ENCODE measurements at places on chromosomes 16 and 17. TPM values are rescaled to one million over a fixed set of nuclear protein-coding genes. Genes with fewer than 3 reads are reported as not detected.

DNA sequence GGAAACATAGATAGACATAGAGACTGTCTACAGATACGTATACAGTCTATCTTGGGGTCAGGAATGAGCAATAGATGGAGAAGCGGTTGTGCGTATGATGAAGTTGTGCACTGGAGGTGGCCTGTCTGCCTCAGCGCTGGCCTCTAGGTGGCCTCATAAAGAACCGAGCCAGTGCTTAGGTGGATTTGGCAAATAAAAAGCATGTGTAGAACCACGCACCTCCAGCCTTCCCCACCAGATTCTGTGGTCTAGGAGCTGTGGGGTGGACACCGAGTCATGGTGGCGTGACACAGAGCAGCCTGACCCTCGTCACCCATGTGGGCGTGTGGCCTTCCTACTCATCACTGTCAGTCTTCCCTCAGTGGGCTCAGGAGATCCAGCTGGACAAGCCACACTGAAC lies 34.0 kb downstream of the PGS1 start:
- peak overlapping the region; percentile 1 for H3K27ac ChIP-seq
- peaks cover 4% of the 10 kb centered on the region for H3K36me3 ChIP-seq
- peaks cover 95% of the 10 kb centered on the region for H3K4me1 ChIP-seq
- no peaks in the 10 kb centered on the region for H3K27me3 ChIP-seq
- no peak for DNase-seq

Gene TMIGD1
- not detected for total RNA-seq

GRCh38 chr16:50006964-50007363 lies 18.1 kb upstream of the CNEP1R1 start:
- H3K4me3 ChIP-seq, result no peak overlapping the region
- no peaks in the 10 kb centered on the region for H3K27me3 ChIP-seq
- no peaks in the 10 kb centered on the region for H3K36me3 ChIP-seq
- H3K27ac ChIP-seq, result no peak overlapping the region

Gene BAIAP3
- total RNA-seq, result 2.4 TPM

- H3K4me1 ChIP-seq, result no peaks in the 10 kb centered on the region
- H3K27ac ChIP-seq, result no peak within 1 kb of the TSS
- no peaks in the 10 kb centered on the region for H3K27me3 ChIP-seq
- no peak for DNase-seq
Measured at GRCh38 chr17:3385869-3386816, at the start of gene OR3A2. TSS of gene OR3A2 (minus strand) at chr17:3386308.

Gene CRHR1
- not detected for total RNA-seq

DNA sequence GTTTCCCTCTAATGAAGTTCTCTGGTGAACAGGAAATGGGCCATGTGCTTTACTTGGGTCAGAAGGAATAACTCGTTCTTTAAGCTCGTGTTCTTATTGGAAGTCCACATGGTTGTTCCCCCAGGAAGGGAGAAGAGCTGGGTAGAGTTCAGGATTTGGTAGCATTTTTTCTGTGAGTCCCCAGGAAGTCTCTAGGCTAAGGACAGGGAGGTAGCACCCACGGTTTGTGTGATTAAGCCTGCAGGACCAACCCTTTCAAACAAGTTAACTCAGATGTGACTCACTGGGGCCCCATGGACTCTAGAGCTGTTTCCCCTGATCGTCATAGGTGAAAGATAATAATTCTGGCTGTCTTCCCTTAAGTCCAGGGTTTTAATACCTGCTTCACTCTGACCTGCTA lies 16.4 kb downstream of the SAP30BP start:
- no peak for DNase-seq
- peaks cover 2% of the 10 kb centered on the region for H3K36me3 ChIP-seq
- H3K27ac ChIP-seq, result peak overlapping the region; percentile 57
- H3K4me3 ChIP-seq, result no peak overlapping the region

DNA sequence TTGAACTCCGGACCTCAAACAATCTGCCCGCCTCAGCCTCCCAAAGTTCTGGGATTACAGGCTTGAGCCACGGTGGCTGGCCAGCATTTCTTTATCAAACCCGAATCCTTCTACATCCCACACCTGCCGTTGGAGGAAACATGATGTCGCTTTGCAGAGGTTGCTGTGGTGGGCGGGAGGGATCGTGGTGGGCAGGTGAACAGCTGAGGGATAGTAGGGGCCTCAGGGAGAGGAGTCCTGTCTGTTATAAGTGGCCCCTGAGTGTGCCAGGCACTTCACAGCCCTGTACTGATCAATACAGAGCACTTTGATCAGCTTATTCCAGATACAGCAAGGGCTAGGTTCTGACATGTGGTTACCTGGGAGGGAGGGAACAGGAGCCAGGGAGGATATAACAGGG lies 76.5 kb downstream of the CYLD start:
- no peaks in the 10 kb centered on the region for H3K27me3 ChIP-seq
- no peaks in the 10 kb centered on the region for H3K36me3 ChIP-seq
- H3K27ac ChIP-seq, result no peak overlapping the region

GRCh38 chr16:86970279-86970678 lies 346.9 kb downstream of the C16orf95 start:
- no peaks in the 10 kb centered on the region for H3K4me1 ChIP-seq
- no peak overlapping the region for H3K4me3 ChIP-seq
- no peak for DNase-seq
- no peaks in the 10 kb centered on the region for H3K27me3 ChIP-seq
- no peaks in the 10 kb centered on the region for H3K36me3 ChIP-seq

Gene KRTAP1-5
- not detected for total RNA-seq

Gene CDH15
- total RNA-seq, result not detected

Gene SLC35G6
- total RNA-seq, result not detected

DNA sequence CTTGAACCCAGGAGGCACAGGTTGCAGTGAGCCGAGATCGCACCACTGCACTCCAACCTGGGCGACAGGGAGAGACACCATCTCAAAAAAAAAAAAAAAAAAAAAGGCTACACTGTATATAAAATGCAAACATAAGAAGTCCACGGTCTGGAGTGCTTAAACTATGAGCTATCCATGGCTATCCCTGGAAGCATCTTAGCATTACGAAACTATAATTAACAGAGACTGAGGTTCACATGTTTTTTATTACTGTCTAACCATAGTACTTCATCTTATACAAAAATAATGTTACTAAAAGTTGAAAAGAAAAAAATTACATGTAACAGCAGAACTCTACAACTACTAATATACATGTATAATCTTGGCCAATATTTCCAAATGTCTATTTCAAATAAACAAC lies 32.8 kb downstream of the HELZ start:
- H3K4me1 ChIP-seq, result no peaks in the 10 kb centered on the region
- H3K27me3 ChIP-seq, result no peaks in the 10 kb centered on the region
- no peak overlapping the region for H3K27ac ChIP-seq
- H3K4me3 ChIP-seq, result no peak overlapping the region

GRCh38 chr17:17090642-17091103 lies 48.4 kb downstream of the MPRIP start:
- no peaks in the 10 kb centered on the region for H3K27me3 ChIP-seq
- DNase-seq, result no peak
- H3K36me3 ChIP-seq, result no peaks in the 10 kb centered on the region
- peaks cover 67% of the 10 kb centered on the region for H3K4me1 ChIP-seq

DNA sequence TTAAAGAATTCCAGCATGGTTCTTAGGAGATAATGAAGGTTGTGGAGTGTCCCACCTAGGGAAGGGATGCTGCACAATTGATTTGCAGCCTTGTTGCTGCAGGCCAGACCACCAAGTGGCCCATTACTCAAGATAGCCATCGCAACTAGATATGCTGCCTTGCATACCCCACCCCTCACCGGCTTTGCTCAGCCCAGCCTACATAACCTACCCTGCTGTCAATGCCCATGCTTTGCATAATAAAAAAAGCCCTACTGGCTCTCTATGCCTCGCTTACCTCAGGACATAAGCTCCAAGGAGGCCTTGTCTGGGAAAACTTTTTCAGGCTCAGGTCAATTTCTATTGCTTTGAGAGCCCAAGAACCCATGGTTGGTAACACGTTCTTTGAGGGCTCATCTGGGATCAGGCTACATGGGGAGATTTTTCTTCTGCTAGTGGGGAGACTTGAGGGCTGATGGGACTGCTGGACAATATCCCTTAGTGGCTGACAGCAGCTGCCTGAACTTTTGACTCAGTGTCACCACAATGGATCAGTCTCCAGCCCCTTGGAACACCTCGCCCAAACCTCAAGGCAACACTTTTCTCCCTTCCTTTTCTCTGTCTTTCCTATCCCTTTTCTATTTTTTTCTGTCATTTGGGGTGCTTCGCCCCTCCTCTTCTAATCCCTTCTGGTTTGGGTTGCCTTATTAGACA lies 38.3 kb downstream of the SCPEP1 start:
- no peaks in the 10 kb centered on the region for H3K27me3 ChIP-seq
- no peak overlapping the region for H3K27ac ChIP-seq
- no peaks in the 10 kb centered on the region for H3K36me3 ChIP-seq
- DNase-seq, result no peak

Gene PRDM7
- not detected for total RNA-seq

Gene TRAF7
- total RNA-seq, result 27.0 TPM

Gene TMEM106A
- total RNA-seq, result 2.4 TPM

Gene ACSM3
- total RNA-seq, result 27.0 TPM

GRCh38 chr17:72631568-72631948 lies 460.9 kb downstream of the SLC39A11 start:
- no peaks in the 10 kb centered on the region for H3K27me3 ChIP-seq
- H3K4me1 ChIP-seq, result no peaks in the 10 kb centered on the region
- no peaks in the 10 kb centered on the region for H3K36me3 ChIP-seq
- DNase-seq, result no peak
- no peak overlapping the region for H3K4me3 ChIP-seq

Gene PNMT
- 14.9 TPM for total RNA-seq

- H3K36me3 ChIP-seq, result no peaks in the 10 kb centered on the region
- no peak overlapping the region for H3K4me3 ChIP-seq
- H3K4me1 ChIP-seq, result no peaks in the 10 kb centered on the region
Measured at GRCh38 chr16:68790944-68791343, 52.4 kb upstream of the TANGO6 start.

DNA sequence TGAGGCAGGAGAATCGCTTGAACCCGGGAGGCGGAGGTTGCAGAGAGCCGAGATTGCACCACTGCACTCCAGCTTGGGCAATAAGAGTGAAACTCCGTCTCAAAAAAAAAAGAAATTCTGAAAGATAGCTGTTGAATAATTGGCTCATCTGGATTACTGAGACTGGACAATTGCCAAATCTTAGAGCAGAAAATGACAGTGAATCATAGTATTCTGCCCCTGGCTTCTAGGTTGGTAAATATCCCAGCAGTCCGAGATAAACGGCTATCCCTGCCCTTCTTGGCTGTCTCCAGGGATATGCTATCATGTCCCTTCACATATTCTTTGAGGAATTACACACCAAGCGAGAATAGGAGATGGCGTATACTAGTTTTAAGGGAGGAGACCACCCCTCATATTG lies 35.5 kb upstream of the METTL16 start:
- H3K36me3 ChIP-seq, result no peaks in the 10 kb centered on the region
- no peak for DNase-seq
- no peak overlapping the region for H3K27ac ChIP-seq
- H3K27me3 ChIP-seq, result peaks cover 7% of the 10 kb centered on the region
- H3K4me3 ChIP-seq, result no peak overlapping the region

DNA sequence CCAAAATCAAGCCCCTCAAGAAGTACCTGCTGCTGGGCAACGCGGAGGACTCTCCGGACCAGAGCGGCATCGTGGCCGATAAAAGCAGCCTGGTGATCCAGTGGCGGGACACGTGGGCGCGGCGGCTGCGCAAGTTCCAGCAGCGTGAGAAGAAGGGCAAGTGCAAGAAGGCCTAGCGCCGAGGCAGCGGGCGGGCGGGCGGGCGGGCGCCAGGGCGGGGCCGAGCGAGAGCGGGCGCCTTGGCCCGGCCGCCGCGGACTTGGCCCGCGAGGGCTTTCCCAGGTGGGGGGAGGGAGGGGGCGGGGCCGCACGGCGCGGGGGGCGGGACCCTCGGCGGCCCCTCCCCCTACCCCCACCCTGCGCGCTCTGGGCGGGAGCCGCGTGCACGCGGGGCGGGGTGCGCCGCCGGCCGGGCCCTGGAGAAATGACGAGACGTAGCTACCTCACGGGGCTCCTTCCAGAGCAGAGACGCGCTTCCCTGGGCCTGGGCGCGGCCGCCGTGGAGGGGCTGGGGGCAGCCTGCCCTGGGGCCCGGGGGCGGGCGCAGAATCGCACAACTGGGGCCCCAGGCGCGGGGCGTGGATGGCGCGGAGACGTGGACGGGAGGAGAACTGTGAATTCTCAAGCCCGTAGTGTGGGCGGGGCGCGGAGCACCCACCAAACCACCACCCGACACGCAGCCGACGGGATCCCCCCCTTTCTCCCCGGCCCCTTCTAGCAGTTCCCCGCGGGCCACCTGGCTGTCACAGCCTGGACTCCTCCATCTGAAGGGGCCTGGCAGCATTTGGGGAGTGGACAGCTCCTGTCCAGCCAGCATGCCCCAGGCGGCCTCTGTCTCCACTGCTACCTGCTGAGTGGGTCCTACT lies 218.7 kb downstream of the NTN1 start:
- peak; percentile 89 for DNase-seq
- peaks cover 73% of the 10 kb centered on the region for H3K4me1 ChIP-seq
- peak overlapping the region; percentile 50 for H3K4me3 ChIP-seq

DNA sequence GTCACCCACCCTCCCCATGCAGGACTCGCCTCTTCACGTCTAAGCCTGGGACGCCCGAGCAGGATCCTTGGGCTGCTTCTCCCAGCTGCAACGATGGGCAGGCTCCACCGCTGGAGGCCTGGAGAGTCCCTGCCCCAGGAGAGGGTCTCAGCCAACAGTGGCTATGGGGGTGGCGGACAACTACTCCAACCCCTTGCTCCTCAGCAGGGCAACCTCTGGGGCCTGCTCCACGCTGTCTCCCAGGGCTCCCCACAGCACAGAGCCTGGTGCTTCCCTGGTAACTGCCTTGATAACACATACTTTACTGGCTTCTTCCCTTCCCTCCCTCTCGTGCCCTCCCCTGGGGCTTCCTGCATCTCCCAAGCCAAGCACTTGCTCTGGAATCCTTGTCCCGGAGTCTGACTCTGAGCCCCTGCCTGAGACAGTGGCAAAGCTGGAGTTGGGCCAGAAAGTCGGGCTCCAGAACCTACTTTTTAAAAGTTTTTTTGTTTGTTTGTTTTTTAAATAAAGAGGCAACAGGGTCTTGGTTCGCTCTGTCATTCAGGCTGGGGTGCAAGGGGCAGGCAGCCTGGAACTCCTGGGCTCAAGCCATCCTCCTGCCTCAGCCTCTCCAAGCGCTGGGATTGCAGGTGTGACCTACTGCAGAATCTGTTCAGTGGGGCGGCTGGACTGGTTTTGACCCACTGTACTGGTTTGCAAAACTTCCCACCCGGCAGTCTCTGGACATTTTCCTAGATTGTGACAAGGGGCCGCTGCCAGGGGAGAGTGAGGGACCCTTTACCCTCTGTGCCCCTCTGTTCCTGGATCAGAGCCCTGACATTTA lies 99.4 kb downstream of the TNFRSF13B start:
- H3K4me3 ChIP-seq, result no peak overlapping the region
- H3K36me3 ChIP-seq, result no peaks in the 10 kb centered on the region
- H3K4me1 ChIP-seq, result no peaks in the 10 kb centered on the region
